Progenitor cell of endocrine pancreas (in vitro differentiated cells): ENCODE measurements at places on chromosomes 3 and 15. TPM values are rescaled to one million over a fixed set of nuclear protein-coding genes. Genes with fewer than 3 reads are reported as not detected.

ROPN1 gene
- not detected in 2 replicates for total RNA-seq

ANKRD63 gene
- total RNA-seq, result not detected in 2 replicates

CYP1A2 gene
- total RNA-seq, result not detected in 2 replicates

IGF2BP2 gene
- 187 and 190 TPM in 2 replicates for total RNA-seq

AGBL1 gene
- not detected in 2 replicates for total RNA-seq

DNA sequence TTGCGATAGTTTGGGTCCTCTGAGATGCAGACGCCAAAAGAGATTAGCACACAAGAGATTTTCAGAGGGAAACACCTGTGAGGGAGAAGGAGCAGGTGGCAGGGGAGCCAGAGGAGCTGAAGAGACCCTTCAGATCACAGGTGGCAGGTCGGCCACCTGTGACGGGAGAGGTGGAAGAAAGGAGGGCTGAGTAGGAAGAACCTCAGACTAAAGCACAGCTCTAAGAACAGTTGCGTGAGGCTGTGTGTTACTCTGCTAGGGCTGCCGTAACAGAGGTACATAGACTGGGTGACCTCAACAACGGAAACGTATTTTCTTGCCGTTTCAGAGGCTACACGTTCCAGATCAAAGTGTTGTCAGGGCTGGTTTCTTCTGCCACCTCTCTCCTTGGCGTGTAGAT lies 38.5 kb downstream of the C2CD4A start:
- H3K4me1 ChIP-seq, result peaks cover 4% of the 10 kb centered on the region
- H3K36me3 ChIP-seq, result no peaks in the 10 kb centered on the region

GRCh38 chr3:141103503-141103902 lies 52.4 kb downstream of the SPSB4 start:
- peaks cover 21% of the 10 kb centered on the region for H3K4me1 ChIP-seq
- no peaks in the 10 kb centered on the region for H3K27me3 ChIP-seq
- no peak for DNase-seq
- H3K36me3 ChIP-seq, result peaks cover 5% of the 10 kb centered on the region
- H3K4me3 ChIP-seq, result no peak overlapping the region

GRCh38 chr15:78364233-78364632 lies 24.1 kb downstream of the CRABP1 start:
- H3K36me3 ChIP-seq, result no peaks in the 10 kb centered on the region
- no peak overlapping the region for H3K4me3 ChIP-seq
- no peak for DNase-seq
- H3K4me1 ChIP-seq, result no peaks in the 10 kb centered on the region
- H3K27me3 ChIP-seq, result peaks cover 35% of the 10 kb centered on the region

- H3K27ac ChIP-seq, result no peak overlapping the region
- no peak for DNase-seq
- H3K27me3 ChIP-seq, result no peaks in the 10 kb centered on the region
- no peak overlapping the region for H3K4me3 ChIP-seq
Measured at GRCh38 chr3:20060974-20061685, 20.9 kb downstream of the KAT2B start.

DNA sequence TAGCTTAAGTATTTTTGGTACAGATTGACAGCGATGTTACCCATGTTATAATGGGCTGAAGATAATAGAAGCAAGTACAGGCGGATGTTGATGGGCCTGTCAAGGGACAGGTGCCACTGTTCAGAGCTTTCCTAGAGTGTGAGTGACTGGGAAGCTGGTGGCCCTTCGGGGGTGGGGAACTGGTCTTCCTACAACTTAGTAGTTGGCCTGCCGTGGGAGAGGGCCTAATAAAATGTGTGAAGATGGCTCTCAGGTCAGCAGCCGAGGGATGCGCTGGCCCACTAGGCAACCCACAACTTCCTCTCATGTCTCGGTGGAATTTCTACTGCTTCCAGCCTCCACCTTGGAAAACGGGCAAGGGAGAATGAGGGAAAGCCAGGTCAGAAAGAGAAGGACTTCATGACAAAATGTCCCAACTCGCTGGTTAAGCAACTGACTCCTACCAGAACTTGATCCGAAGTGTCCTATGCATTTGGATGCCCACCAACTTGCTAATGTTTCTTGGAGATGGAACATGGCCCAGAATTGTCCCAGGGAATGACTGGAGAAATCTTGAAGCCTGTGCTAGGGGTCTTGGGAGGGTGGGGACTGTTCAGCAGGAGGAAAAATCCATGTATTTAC lies 1.4 kb downstream of the GYG1 start:
- DNase-seq, result no peak
- H3K27me3 ChIP-seq, result peaks cover 3% of the 10 kb centered on the region
- H3K4me1 ChIP-seq, result peaks cover 12% of the 10 kb centered on the region
- H3K36me3 ChIP-seq, result peaks cover 7% of the 10 kb centered on the region
- peak overlapping the region; percentile 76 for H3K4me3 ChIP-seq

DNA sequence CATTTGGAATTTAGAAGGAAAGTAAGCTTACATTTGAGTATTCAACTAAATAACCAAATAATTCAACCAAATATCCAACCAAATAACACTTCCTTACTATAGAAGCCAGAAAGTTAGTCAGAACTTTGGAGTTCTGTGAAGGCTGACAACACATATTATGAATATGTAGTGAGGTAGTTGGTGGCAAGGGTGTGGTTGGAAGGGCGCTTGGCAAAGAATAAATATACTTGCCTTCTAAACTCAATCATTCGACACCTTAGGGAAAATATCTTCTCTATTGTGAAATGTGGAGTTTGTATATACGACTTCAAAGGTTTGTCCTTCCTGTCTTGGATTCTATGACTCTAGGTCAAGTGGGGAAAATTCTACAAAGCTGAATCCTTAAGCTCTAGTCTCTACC lies 111.7 kb upstream of the OSTN start:
- H3K4me1 ChIP-seq, result no peaks in the 10 kb centered on the region
- H3K36me3 ChIP-seq, result no peaks in the 10 kb centered on the region
- H3K4me3 ChIP-seq, result no peak overlapping the region
- no peak for DNase-seq

GRCh38 chr3:178895178-178895789 lies 176.3 kb downstream of the ZMAT3 start:
- peaks cover 3% of the 10 kb centered on the region for H3K4me1 ChIP-seq
- H3K36me3 ChIP-seq, result no peaks in the 10 kb centered on the region
- DNase-seq, result no peak
- H3K27ac ChIP-seq, result no peak overlapping the region
- no peaks in the 10 kb centered on the region for H3K27me3 ChIP-seq

- H3K27ac ChIP-seq, result no peak overlapping the region
- H3K4me3 ChIP-seq, result no peak overlapping the region
- no peaks in the 10 kb centered on the region for H3K4me1 ChIP-seq
- no peaks in the 10 kb centered on the region for H3K27me3 ChIP-seq
Measured at GRCh38 chr15:43151688-43152087, 18.3 kb downstream of the TMEM62 start.
